ENCODE measurements at places on chromosomes 2 and 18. TPM values are rescaled to one million over a fixed set of nuclear protein-coding genes. Genes with fewer than 3 reads are reported as not detected.

GRCh38 chr2:66301022-66301766 lies 133.7 kb upstream of the MEIS1 start:
- no peak for DNase-seq

DNA sequence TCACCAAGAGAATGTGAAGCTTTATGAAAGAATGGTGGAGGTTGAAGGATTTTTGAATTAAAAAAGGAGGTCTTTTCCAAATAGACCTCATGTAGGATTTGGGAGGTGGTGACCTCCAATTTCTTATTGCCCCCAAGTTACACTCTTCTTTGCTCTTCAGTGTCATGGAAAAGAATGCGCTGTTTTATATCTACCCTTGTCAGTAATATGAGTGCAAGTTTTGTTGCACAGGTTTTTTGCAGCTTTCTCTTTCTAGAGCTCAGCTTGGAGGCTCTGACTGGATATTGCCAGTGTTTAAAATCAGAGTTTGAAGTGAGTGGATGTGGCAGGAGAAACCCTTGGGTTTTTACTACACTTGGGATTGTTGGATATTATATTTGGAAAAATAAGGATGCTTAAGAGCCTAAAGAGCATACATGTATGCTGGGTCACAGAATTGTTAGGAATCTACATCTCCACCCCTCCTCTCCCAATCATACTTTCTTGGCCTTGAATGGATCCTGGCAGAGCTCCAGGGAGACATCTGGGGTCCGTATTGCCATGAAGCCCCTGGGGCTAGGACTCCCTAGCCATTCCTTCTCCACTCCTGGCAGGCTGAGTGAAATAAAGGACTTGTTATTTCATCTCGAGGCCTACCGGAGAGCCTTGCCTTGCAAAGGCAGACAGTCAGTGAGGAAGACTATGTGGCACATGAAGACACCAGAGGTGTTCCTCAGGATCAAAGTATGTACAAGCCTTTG lies 43.8 kb downstream of the APOB start:
- DNase-seq, result no peak

- DNase-seq, result peak; percentile 86
These were observed 1.7 kb downstream of the IL1RL1 start for GRCh38 chr2:102313025-102313424.

GRCh38 chr18:37741032-37741623 lies 175.5 kb upstream of the CELF4 start:
- DNase-seq, result no peak

DNA sequence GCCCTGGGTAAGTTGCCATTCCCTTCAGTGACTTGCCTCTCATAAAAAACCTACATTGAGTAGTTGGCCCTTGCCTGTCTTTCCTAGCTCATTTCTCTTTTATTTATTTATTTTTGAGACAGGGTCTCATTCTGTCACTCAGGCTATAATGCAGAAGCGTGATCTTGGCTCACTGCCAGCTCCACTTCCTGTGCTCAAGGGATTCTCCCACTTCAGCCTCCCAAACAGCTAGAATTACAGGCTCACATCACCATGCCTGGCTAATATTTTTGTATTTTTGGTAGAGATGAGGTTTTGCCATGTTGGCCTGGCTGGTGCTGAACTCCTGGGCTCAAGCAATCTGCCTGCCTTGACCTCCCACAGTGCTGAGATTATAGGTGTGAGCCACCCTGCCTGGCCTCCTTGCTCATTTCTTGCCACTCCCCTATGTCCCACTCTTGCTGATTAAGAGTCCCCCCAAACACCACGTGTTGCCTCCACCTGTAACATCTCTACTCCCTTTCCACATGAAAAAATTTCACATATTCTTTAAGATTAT lies 12.6 kb downstream of the EVA1A start:
- DNase-seq, result no peak

- DNase-seq, result peak; percentile 96
These were observed 50.0 kb upstream of the ACYP2 start for GRCh38 chr2:54065411-54065810.

GRCh38 chr2:155905657-155906056 lies 426.9 kb downstream of the NR4A2 start:
- DNase-seq, result no peak

- no peak for DNase-seq
These were observed 36.6 kb downstream of the RBFA start for GRCh38 chr18:80070825-80071224.

Gene LTBP1
- 13.7 TPM for polyA plus RNA-seq
